ENCODE measurements at places on chromosomes 2 and 18.
A peak's percentile ranks its signal among the peaks of the same experiment; 100 is the strongest.

DNA sequence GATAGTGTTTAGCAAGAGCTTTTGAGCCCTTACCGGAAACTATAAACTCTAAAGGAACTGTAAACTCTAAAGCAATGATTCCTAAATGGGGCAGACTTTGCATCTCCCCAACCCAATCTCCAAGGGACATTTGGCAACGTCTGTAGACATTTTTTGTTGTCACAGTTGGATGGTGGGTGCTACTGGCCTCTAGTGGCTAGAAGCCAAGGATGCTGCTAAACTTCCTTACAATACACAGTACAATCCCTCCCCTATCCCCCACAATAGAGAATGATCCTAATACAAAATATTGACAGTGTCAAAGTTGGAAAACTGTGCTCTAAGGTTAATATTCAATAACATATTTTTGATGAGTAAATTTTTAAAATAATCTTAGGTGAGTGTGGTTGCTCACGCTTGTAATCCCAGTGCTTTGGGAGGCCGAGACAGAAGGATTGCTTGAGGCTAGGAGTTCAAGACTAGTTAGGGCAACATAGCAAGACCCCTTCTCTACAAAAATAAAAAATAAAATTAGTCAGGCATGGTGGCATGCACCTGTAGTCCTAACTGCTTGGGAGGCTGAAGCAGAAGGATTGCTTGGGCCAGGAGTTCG lies 66.7 kb downstream of the PTPN4 start:
- no peak for DNase-seq

- DNase-seq, result peak; percentile 44
Observed at GRCh38 chr2:43221124-43221762, 5.2 kb downstream of the ZFP36L2 start.

GRCh38 chr2:218238887-218239286 lies 21.9 kb downstream of the ARPC2 start:
- DNase-seq, result no peak

DNA sequence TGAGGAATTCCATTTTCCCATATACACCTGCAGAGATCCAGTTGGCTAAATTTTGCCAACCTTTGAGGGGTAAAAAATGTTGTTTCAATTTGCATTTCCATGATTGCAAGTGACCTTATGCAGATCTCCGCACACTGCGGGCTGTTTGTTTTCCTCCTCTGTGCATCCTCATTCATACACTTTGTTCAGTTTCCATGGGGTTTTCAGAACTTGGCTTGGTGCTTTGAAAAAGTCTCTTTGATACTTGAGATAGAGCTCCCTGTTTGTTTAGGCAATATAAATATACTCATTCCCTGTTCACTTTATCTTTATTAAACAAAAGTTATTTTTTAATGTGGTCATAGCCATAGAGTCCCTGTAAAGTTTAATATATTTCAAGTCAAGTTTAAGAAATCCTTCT lies 353.1 kb downstream of the CMPK2 start:
- no peak for DNase-seq

- DNase-seq, result no peak
Observed at GRCh38 chr18:7366597-7366996, 135.7 kb downstream of the LRRC30 start.

All from T-helper 22 cell (primary cell).